ENCODE measurements at places on chromosomes 3 and 15. TPM values are rescaled to one million over a fixed set of nuclear protein-coding genes. Genes with fewer than 3 reads are reported as not detected.

DAZL gene
- total RNA-seq = not detected

MCF2L2 gene
- 0.55 TPM for total RNA-seq

MST1R gene
- total RNA-seq = 6.3 TPM

GPR149 gene
- total RNA-seq = 0.15 TPM

DNA sequence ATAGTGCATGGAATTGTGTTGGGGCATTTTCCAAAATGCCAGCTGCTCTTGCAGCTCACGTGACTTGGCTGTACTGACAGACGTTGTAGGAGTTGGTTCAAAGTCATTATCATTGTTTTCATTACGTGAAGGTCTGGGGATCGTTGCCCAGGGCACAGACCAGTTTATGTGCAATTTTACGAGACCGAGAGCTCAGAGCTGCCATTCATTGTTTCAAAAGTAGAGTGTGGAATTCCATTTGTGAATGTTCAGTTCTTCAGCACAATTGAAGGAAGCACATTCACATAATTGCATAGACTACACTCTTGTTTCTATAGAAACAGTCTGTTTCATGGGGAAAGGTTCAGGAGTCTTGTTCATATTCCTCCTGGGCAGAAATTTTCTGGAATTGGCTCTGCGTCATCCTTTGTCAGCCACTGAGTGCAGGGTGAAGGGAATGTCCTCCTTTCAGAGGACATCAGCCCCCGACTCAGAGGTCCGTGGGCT lies 54.5 kb downstream of the GABRG3 start:
- H3K27me3 ChIP-seq = no peaks in the 10 kb centered on the region
- no peaks in the 10 kb centered on the region for H3K4me1 ChIP-seq
- DNase-seq = no peak
- no peaks in the 10 kb centered on the region for H3K36me3 ChIP-seq
- H3K4me3 ChIP-seq = no peak overlapping the region

DNA sequence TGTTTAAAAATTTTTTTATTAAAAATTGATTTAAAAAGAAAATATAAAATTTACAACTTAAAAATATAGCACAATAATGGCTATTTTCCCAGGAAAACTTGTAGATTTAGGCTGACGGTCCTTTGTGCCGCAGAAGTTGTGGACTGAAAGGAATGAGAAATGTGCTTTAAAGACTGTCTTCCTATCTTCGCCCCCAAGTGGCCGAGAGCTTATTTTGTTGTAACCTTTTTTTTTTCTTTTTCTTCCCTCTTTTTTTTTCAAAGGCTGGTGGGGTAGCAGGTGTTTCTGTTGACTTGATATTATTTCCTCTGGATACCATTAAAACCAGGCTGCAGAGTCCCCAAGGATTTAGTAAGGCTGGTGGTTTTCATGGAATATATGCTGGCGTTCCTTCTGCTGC lies 15.5 kb downstream of the SLC25A26 start:
- H3K27ac ChIP-seq = no peak overlapping the region
- H3K4me1 ChIP-seq = no peaks in the 10 kb centered on the region
- no peaks in the 10 kb centered on the region for H3K36me3 ChIP-seq
- DNase-seq = no peak
- H3K4me3 ChIP-seq = no peak overlapping the region
- no peaks in the 10 kb centered on the region for H3K27me3 ChIP-seq

DNA sequence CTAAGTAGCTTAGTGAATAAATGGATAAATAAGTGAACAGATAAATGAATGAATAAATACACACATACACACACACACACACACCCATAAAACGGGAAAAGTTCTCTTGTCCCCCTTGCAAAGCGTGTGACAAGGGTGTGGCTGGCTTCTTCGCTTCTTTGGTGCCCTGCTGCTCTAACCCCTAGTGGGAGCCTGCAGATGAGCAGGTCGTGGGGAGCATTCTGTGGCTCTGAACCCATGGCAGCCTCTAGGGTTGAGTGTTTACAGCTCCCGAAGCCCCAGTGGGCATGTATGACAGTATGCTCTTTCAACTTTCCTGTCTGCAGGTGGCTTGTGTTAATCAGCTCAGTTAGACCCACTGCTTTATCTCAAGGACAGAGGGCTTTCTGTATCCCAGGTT lies 582.3 kb downstream of the EDEM1 start:
- H3K36me3 ChIP-seq = no peaks in the 10 kb centered on the region
- H3K27ac ChIP-seq = no peak overlapping the region
- no peak overlapping the region for H3K4me3 ChIP-seq
- H3K27me3 ChIP-seq = no peaks in the 10 kb centered on the region
- DNase-seq = no peak
